ENCODE measurements at places on chromosomes 6 and 20. TPM values are rescaled to one million over a fixed set of nuclear protein-coding genes. Genes with fewer than 3 reads are reported as not detected.

DNA sequence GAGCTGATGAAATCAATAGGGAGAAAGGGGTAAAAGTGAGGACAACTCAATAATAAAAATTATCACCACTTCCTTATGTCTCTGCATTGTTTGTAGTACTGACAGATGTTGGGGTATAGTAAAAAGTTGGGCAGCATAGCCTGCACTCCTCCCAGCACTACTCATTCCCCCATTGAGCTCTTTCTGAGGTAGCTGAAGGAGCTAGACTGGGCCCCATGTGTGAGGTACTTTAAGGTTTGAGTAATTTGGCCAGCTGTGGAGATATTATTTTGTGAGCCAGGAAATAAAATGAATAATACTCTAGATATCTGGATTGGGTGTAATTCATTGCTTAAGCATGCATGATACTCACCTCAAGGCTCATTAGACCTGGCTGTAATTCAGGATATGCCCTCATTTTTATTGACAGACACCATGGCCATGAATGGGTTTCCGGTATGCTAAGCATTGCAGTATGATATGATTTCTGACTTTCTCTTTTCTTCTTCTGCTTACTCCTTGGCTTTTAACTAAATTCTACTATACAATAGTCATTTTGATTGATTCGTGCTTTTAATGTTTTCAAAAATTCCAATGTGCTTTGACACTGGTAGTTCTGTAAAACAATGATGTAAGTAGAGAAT is 283.9 kb upstream of the RIMS1 start:
- DNase-seq: no peak

GRCh38 chr6:137777687-137778075 is 89.4 kb upstream of the TNFAIP3 start:
- no peak for DNase-seq

DNA sequence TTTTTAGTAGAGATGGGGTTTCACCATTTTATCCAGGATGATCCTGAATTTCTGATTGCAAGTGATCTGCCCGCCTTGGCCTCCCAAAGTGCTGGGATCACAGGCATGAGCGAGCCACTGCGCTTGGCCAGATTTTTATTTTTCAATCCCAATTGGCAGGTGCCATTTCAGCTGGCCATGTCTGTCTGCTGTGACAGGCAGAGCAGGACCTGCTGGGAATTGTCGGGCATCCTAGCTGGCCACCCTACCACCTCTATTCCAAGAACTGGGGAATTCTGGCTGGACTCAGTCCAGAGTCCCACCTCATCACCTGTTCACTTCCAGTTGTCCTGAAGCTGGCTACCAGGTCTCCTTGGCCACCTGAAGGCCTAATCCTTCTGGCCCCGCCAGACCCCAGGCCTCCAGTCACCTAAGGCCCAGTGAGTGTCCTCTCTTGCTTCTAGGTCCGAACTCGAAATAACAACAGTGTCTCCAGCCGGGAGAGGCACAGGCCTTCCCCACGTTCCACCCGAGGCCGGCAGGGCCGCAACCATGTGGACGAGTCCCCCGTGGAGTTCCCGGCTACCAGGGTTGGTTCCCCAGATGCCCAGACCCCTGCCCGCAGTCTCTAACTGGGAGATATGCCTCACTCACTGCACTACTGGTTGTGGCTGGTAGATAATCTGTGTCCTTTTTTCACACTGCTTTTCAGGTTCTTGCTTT is 24.0 kb downstream of the DNMT3B start:
- no peak for DNase-seq

DNA sequence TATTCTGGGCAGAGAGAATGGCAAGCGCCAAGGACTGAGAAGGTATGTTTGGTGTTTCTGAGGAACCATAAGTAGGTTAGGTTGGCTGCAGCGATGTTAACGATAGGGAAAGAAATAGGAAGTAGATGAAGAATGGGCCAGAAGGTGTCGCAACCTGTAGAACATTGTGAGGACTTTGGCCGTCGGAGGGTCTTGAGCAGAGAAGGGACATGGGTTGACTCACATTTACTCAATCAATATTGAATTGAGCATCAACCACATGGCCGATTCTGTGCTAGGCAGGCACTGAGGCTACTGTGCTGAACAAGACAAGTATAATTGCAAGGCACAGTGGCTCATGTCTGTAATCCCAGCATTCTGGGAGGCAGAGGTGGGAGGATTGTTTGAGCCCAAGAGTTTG is 26.8 kb upstream of the RPN2 start:
- no peak for DNase-seq

- no peak for DNase-seq
Measured at GRCh38 chr20:33803921-33804337, 7.2 kb upstream of the CHMP4B start.

GRCh38 chr6:14476793-14477531 is 359.4 kb downstream of the CD83 start:
- no peak for DNase-seq

GRCh38 chr6:16683641-16684194 is 77.5 kb downstream of the ATXN1 start:
- DNase-seq: no peak

- no peak for DNase-seq
Measured at GRCh38 chr6:148431413-148431812, 88.8 kb downstream of the SASH1 start.

DNA sequence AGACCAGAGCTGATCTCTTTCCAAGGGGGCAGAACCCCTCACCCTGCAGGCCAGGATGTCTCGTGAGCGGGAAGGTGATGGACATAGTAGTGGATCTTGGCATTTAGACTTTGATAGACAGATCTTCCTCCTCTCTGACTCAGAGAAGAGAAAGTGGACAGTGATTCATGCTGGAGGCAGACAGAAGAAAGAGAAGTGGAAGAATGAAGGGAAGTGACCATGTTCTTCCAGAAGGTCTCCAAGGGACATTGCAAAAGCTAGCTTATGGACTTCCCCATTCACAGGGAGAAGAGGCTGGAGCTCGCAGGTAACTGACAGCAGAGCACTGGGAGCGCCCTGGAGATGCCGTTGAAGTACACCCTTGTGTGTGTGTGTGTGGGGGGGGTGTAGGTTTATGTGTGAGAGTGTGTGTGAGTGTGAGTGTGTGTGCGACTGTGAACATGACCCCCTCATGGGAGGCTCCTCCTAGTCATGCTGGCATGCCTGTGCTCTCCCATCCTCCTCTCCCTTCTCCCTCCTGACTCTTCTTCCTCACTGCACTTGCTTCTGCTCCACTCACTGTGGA is 8.0 kb upstream of the RAET1L start:
- DNase-seq: no peak

GRCh38 chr6:18214003-18214402 is 50.3 kb downstream of the DEK start:
- DNase-seq: no peak

GRCh38 chr6:169977434-169978265 is 226.2 kb downstream of the ERMARD start:
- DNase-seq: peak; percentile 75

DNA sequence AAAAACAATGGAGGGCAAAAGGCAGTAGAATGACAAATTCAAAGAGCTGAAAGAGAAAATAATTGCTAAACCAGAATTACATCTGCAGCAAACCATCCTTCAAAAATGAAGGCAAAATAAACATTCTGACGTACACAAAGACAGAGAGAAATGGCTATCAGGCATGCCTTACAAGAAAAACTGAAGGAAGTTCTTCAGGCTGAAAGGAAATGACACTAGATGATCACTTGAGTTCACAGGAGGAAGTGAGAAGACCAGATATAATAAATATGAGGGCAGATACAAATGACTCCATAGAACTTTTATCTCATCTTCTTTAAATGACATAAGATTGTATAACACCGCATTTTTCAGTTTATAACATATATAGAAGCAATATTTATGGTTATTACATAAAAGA is 30.0 kb downstream of the DZANK1 start:
- no peak for DNase-seq

DNA sequence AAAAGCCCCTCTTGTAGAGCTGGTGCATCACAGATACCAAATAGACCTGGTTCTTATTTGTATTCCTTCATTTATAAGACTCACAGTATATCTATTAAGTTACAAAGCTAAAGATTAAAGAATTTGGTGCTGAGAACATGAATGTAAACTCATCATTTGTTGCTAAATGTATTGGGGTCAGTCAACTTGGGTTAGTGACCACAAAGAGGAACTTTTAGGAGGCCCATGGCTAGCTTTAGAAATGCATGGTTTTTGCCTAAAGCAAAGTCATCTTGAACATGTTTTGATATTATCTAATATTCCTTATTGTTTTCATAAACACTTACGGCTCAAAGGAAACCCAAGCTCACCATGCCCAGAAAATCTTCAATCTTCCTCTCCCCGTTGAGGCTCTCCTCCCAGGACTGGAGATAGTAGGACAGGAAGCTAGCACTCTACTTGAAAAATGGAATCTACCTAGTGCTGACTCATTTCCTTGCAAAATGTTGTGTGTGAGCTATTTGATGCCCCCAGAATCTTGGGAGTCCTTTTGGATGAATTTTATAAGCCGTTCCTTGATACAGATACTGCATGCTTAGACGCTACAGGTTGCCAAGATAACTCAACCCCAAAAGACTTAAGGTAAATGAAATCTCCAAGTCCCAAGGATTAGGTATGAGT is 121.4 kb downstream of the BMP2 start:
- no peak for DNase-seq

GRCh38 chr6:148835920-148836441 is 89.2 kb downstream of the UST start:
- no peak for DNase-seq

- DNase-seq: no peak
Measured at GRCh38 chr6:87669051-87669450, 33.0 kb downstream of the AKIRIN2 start.

The NFATC2 gene
- 9.3 TPM for total RNA-seq

The FBXO9 gene
- total RNA-seq: 158 TPM

The DUSP15 gene
- total RNA-seq: 0.77 TPM

The ZC2HC1B gene
- not detected for total RNA-seq

The LINC00237 gene
- not detected for total RNA-seq
